Brain pericyte (primary cell): ENCODE measurements at places on chromosomes 16 and 17.

- DNase-seq = no peak
Measured at GRCh38 chr16:47310792-47311211, 150.1 kb downstream of the ITFG1 start.

- no peak for DNase-seq
Measured at GRCh38 chr17:72092710-72093322, 28.0 kb upstream of the SOX9 start.

GRCh38 chr17:5042157-5043022 lies 7.2 kb upstream of the SLC52A1 start:
- DNase-seq = no peak

DNA sequence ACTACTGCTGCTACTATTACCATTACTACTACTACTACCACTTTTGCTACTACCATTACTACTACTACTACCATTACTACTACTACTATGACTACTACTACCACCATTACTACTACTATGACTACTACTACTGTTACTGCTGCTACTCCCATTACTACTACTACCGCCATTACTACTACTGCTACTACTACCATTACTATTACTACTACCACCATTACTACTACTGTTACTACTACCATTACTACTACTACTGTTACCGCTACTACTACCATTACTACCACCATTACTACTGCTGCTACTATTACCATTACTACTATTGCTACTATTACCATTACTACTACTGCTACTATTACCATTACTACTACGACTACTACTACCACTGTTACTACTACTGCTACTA lies 209.1 kb downstream of the IRF8 start:
- no peak for DNase-seq

DNA sequence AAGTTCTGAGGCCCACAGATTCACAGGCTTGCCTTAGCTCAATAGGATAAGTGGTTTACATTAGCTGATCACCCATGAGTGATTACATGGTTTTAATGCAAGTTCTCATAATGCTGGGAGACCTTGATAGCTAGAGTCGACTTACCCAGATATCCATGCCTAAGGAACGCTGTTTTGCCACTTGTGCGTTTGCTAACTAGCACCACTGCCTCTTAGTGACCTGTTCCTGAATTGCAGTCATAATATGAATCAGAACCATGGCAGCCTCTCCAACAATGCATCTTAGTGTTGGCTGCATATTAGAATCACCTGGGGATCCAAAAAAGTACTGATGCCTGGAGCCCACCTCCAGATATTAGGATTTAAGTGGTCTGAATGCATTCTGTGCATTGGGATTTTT lies 251.1 kb upstream of the CDH5 start:
- DNase-seq = no peak

- no peak for DNase-seq
Measured at GRCh38 chr17:19354748-19355147, 7.8 kb downstream of the B9D1 start.

DNA sequence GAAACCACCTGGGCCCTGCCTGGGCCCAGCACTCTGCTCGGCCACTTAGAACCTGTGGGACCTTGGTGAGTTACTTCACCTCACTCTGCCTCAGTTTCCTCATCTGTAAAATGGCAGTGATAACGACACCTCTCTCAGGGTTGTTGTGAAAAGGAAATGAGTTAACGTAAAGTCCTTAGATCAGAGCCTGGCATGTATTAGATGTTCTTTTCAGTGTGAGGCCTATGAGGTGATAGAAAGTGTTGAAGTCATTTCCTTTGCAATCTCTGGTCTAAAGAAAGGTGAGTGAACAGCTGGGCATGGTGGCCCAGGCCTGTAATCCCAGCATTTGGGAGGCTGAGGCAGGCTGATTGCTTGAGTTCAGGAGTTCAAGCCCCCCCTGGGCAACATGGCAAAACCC lies 51.7 kb upstream of the LGALS9 start:
- no peak for DNase-seq

DNA sequence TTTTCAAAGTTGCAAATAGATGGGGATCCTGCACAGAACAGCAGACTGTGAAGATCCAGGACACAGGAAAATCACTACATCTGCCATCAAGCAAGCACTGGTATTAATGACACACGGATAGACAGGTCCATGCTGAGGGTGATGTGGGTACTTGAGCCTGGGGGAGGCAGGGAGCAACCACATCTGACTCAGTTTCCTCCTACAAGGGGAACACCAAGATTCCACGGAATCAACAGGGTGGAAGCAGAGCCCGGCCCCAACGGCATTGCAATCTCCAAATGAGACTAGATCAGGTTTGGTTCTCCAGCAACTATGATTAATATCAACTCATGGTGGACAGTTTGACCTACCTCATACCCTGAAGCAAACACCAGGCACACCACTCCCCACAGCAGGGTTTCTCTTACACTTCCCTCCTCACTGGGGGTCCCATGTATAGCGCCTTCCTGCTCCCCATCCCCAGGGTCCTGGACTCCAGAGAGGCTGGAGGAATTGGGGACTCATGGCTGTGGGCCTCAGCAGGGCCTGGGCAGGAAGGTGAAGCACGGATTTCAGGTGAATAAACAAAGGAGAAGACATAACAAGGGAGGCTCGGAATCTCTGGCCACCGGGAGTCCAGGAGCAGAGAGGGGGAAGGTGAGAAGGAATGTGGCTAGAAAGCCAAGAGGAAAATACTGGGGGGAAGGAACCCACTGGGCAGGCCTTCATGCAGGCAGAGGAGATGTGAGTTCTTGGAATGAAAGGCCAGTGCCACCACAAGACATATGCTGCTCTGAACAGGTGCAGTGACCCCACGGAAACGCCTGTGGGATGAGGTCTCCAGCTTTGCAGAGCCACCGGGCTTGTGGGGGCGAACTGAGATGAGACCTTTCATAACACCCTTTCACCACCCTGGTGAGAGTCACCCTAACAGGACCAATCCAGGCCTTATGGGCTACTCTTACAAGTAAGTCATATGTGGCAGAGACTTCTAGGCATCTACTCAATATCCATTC lies 29.5 kb upstream of the PIK3R6 start:
- DNase-seq = no peak

DNA sequence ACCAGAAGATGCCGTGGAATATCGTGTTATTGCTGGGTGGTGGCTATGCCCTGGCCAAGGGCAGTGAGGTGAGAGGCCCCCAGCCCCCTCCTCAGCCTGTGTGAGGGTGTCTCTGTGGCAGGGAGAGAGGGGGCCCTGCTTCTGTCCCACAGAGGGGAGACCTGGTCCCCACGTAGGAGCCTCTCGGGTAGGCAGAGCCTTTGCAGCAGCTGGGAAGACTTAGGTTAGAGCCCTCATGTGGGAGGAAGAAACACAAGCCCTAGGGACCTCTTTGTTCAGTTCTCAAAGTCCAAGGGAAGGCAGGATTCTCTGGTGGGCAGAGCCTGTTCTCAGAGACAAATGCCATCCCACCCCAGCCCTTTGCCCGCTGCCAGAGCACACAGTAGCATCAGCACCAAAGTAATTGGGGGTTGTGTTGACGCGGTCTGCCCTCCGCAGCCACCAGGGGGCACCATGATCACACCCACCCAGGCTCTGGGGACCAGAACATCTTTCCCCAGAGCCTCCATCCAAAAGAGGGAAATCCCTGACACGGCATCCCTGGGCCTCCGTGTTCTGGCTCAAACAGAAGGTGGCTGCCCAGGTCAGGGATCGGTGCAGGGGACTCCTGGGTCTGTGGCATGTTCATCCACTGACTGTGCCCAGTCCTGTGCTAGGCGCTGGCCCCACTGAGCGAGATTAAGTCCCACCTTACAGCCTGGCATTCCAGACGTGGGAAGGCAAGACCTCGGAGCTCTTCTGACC lies 11.5 kb upstream of the FOXN1 start:
- no peak for DNase-seq

GRCh38 chr16:71230122-71230845 lies at the start of gene HYDIN:
HYDIN (minus strand) TSS chr16:71230722; CDS start chr16:71186895, 43,827 bp downstream.
- no peak for DNase-seq

- DNase-seq = no peak
Measured at GRCh38 chr17:28540231-28540630, 12.2 kb downstream of the UNC119 start.

DNA sequence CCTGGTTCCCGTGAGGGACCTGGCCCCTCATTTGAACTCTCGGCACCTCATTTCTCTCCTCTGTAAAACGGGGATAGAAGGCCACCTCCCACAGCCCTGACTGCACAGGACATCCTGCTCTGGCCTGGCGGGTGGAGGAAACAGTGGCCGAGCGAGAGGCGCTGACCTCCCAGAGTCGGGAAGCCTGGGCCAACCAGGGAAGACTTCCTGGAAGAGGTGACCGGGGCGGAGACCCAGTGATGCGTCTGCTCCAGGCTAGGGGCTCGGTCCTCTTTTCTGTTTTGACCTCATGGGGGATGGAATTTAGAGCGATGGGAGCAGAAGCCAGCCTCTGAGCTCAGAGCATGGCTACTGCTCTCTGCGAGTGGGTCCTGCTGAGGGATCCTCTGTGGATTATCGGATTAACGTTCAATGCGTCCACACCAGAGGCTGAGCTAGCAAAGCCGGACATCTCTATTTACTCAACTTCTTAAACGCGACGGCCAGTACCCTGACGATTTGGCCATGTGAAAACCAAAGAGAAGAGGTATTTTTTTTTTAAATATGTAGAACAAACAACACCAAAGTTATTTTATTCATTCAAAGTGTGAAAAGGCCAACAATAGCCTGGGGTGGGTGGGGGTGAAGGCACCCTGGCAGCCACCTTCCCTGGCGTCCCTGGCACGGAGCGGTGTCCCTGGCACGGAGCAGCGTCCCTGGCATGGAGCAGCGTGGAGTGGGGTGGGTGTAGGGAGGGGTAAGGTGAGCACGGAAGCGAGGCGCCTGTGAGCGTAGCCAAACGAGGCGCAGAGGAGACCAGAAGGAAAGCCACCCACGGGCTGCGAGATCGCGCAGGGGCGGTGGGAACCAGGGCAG lies 9.2 kb upstream of the MSLN start:
- no peak for DNase-seq

GRCh38 chr17:8154608-8155155 lies 2.5 kb upstream of the PER1 start:
- DNase-seq = no peak

GRCh38 chr17:44074231-44074910 lies 3.8 kb downstream of the G6PC3 start:
- no peak for DNase-seq

DNA sequence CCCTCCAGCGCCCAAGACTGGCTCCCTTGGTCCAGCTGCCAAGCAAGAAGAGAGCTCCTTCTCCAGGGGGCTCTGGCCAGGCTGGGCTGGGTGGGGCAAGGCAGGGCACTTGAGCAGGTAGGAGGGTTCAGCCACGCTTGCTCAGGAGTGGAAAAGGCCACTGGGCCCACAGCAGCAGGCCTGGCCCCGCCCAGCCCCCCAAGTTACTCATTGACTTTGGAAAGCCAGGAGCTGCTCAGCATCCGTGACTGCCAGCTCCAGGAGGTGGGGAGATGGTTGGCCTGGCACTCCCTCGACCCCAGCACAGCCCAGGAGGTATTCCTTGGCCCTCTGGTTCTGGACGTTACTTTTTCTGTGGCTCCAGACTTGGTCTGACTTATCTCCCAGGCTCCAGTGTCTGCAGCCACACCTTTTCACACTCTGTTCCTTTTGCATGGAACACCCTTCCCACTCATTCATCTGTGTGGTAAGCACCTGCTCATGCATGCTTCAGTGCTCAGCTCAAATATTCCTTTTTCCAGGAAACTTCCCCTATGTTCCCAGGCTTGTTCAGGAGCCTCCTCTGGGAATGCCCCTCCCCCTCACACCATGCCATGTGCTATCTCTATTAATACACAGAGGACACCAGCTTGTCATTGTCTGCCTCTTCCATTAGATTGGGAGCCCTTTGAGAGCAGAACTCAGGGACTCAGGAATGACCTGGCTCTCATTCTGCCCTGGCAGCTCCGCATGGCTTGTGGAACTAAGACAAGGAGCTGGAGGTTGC lies at the start of gene CDH16:
CDH16 (minus strand) TSS at position 83 of the 766 bp plus-strand sequence. CDS start 820 bp downstream, outside the sequence.
- DNase-seq = no peak

- no peak for DNase-seq
Measured at GRCh38 chr17:79385962-79386563, 224.8 kb downstream of the RBFOX3 start.

DNA sequence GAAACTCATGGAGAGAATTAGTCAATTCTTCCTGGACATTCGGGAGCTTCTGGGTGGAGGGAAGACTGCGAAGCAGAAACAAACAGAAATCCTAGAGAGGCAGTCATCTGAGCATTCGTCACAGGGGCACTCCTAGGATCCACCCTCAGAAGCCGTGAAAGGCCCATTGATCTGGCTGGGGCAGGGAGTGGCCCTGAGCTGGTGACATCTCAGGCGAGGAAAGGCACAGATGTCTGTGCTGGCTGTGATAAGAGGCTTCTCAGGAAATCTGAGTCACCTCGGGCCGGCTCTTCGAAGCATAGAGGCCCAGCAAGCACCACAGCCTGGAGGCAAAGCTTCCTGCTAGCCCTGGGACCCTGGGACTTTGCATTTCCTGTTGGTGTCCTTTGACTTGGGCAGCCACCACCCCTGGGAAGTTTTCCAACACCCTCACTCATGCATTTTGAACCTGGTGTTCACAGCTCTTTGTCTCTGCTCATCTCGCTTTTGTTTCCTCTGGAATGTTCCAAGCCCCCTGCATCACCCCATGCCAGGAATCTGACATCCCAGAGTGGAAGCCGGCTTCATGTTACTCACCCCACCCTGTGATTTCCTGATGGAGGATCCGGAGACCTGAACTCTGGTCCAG lies 23.3 kb upstream of the CDRT4 start:
- DNase-seq = no peak

GRCh38 chr17:71482625-71483024 lies 638.2 kb upstream of the SOX9 start:
- DNase-seq = no peak

DNA sequence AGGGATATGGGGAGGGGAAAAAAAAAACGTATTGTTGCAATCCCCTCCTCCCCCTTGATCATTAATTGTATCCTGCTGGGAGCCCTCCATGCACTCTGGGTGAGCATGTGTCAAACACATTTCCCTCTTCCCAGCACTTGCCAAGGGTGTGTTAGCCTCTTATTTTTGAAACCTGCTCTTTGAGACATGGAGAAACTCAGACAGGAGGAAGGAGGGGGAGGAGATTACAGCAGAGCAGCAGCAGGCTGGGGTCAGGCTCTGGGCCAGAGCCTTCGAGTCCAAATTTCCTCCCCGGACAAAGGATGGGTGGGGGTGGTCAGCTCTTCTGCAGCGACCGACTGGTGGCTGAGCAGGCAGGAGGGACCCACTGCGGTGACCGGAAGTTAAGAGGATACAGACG lies 64.7 kb downstream of the SOX9 start:
- no peak for DNase-seq

GRCh38 chr17:63932721-63933120 lies 590 bp upstream of the CD79B start:
- DNase-seq = no peak

DNA sequence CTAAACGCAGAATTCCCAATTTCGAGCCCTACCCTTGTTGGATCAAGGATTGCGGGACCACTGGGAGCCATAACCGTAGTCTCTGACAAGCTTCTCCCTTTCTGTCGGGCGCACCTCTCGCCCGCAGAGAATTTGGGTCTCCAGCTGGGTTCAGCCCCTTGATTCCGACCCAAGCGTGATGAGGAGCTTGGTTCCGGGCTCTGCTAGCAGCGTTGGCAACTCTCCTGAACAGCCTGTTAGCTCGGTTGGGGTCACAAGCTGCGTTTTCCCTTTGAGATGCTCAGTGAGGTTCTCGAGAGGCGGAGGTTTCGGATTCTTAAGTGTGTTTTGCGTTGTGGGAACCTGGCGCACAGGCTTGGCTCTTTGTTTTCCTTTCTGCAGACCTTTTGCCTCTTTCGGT lies 655 bp downstream of the ATXN1L start:
- DNase-seq = no peak

GRCh38 chr16:6114691-6115090 lies 1017.1 kb upstream of the EEF2KMT start:
- DNase-seq = no peak
